ENCODE measurements at places on chromosomes 2 and 18.

DNA sequence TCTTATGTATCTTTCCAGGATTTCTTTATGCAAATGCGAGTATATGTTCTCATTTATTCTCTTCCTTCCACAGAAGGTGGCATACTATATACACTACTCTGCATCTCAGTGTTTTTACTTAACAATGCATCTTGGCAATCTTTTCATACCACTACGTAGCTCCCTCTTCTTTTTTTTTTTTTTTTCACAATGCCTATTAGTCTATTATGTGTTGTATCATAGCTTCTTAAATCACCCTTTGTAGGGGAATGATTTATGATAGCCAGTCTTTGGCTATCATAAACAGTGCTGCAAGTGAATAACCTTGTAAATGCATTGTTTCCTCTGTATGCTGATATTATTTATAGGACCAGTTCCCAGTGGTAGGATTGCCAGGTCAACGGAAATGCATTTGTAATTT is 204.2 kb downstream of the BABAM2 start:
- DNase-seq: no peak

GRCh38 chr2:134254824-134255223 is 952 bp downstream of the MGAT5 start:
- DNase-seq: no peak

- no peak for DNase-seq
These were observed 6.7 kb downstream of the GYPC start for GRCh38 chr2:126662621-126663020.

DNA sequence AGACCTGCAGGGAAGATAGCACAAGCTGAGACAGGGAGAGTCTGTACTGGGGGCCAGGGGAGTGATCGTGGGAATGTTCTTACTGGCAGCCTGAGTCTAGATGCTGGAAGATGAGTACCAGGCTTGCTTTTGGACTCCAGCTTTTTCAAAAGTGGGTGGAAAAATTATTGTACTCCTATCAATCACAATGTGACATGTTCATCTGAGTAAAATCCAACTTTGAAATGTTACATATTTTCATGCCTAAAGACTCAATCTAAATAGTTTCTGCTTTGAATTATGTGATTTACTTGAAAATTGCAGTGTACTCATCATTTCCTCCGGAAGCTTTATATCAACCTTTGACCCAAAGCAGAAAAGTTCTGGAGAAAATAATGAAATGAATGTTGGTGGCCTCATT is 49.7 kb upstream of the ST3GAL5 start:
- no peak for DNase-seq

DNA sequence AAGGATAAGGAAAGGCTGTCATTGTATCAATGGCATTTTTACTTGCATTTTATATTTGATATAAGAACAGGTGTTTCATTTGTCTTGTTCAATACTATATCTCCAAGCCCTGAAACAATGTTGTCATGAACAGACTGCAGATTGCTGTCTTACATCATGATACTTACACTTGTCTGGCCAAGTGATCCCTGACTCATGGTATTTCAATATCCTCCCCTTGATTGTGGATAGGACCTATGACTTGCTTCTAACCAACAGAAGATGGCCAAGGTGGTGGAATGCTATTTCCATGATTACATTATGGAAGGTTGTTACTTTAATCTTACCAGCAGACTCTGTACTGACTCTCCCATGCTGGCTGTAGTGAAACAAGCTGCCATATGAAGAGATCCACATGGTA is 471.1 kb downstream of the CCDC85A start:
- DNase-seq: no peak

- DNase-seq: no peak
These were observed 29.7 kb downstream of the TAF4B start for GRCh38 chr18:26255695-26256622.

- DNase-seq: no peak
These were observed 50.0 kb upstream of the FAHD2A start for GRCh38 chr2:95352310-95353054.

GRCh38 chr2:215136669-215137328 is 1.6 kb downstream of the ABCA12 start:
- DNase-seq: no peak

DNA sequence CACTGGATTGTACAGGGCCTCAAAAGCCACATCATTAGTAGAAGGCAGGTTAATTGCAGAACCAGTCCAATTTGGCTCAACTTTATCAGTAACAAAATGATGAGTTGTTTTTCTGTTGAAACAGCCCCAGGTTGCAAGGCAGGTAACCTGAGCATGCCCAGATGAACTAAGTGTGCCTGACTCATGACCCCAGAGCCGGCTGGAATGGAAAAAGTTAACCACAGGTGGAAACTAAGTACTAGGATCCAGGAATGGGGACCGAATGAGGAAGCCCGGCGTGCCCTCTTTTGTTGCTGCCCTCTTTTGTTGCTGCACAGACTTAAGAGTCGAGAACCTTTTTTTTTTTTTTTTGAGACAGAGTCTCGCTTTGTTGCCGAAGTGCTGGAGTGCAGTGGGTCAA is 79.5 kb upstream of the YWHAQ start:
- no peak for DNase-seq

DNA sequence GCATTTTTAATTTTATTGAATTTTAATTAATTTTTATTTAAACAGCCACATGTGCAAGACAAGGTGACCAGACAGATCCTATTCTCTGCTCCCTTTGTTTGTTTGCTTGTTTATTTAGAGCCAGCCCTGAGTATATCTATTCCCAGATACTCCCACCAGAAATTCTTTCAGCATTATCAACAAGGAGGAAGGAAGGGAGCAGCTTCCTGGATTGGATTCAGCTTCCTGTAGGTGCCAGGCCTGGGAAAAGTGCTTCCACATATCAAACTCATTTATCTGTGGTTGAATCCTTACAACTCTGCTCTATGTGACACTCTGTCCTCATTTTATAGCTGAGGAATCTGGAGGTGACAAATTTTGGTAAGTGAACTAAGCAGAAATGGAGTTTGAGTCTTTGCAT is 60.5 kb upstream of the KLF7 start:
- no peak for DNase-seq

DNA sequence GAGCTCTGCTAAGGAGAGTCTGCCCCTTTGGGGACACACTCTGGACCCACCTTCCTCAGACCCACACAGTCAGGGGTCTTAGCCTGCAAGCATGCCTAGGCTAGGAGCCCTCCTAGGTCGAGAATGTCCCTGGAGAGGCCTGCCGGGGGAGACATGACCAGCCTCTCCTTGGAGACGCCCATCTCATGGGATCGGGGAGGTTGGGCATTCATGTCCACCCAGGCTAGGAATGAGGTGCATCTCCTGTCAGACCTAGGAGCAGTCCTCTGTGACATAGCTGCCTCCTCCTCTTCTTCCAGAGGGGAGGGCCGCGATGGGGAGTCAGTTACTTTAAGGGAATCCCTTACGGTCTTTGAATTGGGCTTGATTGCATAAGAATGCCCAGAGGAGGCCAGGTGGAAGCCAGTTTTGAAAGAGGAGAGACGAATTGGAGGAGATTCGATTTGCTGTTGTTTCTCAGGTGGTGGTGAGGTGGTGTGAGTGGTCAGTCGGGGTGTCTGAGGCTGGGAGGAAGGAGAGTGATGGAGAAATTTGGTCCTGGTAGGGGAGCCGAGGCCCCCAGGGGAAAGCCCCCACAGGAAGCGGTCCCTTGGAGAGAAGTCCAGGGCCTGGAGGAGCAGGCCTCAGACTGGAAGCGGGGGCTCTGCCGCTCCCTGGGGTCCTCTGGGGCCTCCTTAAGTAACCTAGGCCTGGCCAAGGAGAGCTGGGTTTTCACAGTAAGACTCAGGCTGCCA is 241.3 kb downstream of the DYSF start:
- DNase-seq: no peak

- DNase-seq: peak; percentile 78
These were observed 4.0 kb downstream of the ID2 start for GRCh38 chr2:8685697-8686358.
